EH (cell line): ENCODE measurements at places on chromosomes 12 and 14.

DNA sequence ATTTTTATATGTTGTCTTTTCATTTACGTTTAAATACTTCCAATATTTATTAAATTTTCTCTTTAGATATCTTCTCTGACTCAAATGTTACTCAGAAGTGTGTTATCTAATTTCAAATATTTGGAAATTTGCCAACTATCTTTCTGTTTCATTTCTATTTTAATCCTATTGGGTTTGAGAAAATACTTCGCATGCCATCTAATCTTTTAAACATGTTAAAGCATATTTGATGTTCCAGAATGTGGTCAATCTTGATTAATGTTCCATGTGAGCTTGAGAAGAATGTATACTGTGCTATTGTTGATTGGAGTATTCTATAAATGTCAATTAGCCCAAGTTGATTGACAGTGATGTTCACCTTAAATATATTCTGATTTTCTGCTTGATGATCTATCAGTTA lies 11.9 kb upstream of the DCN start:
- peak; percentile 64 for DNase-seq

- DNase-seq = peak; percentile 13
Observed at GRCh38 chr12:92439420-92439805, 263.4 kb upstream of the PLEKHG7 start.

DNA sequence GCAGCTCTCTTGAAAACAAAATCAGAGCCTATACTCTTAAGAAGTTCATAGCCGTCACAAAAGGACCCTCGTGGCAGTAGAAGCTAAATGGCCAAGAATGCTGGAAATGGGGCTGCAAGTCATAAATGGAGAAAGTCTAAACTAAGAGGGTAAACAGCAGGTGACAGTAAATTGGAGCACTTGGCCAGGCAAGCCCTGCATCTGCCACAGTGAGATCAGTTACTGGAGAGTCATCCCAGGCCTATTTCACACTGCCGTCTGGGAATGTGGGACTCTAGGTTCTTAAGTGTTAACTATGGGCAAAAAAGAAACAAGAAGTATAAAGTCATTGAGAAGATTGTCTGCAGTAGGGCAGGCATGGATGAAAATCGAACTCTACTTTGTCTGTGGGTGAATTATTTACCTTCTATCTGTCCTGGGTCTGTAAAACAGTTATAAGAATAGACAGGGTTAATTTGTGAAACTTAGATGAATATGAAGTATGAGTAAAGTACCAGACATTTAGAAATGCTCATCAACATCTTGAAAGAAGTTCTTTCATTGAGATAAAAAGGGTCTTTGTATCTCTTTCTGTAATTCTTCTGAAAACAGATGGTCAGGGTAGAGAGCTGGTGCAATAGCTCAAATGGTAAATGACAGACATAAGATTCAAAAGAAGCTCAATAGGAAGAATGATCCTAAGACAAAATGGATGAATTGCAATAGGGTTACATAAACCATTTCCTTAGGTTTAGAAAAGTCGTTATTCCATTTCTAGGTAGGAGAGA lies 792.5 kb downstream of the DIO2 start:
- DNase-seq = no peak

DNA sequence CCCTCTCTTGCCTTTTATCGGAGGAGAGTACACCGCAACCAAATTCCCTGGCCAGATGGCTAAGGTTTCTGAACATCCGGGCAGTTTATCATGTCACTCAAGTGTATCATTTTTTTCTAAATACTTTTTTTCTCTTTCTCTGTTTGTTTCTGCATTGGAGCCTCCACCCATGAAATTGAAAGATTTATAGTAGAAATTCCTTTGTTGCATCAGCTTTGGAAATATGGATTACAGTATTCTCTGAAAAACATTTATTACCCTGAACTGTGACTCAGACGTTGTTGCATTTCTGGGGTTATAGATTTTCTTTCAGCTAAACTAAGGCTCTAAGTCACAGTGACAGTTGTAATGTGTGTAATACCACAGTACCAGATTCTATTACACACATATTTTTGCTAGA lies 187.0 kb downstream of the SPTSSA start:
- no peak for DNase-seq

GRCh38 chr12:68884251-68884650 lies 48.7 kb downstream of the CPM start:
- no peak for DNase-seq

DNA sequence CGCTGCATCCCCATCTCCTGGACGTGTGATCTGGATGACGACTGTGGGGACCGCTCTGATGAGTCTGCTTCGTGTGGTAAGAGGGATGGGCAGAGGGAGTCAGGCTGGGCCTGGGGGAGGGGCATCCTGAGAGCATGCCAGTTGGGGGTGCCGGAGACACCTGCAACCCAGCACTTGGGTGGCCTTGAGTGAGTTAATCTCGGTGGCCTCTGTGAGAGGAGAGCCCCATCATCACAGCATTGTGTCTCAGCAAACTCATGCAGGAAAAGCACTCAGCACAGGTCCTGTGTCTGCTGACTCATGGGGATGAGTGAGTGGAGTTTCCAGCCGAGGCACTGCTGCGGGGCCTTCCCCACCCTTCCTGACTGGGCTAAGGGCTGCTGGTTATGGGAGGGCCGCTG lies 19.6 kb upstream of the LRP1-AS start:
- DNase-seq = peak; percentile 70

DNA sequence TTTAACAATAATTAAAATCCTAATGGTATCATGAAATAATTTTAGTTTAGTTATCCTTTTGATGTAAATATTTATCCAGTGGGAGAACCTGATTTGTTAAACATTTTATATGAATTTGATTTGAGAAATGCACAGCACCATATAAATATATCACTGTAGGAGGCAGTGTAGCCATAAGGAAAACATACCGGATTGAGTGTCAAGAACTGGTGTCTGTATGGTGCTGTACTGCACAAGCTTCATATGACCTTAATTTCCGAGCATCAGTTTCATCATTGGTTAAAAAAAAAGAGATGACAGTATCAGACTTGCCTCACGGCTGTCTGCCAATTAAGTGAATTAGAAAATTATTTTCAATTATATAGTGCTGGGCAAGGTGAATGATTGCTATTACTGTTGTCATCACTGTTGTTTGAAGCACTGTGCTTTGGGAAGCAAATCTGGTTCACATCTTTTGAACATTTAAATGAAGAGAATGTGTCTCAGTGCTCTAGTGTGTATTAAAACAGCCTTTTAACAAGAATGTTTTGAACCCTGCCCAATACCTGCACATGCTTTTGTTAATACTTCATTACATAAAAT lies 72.1 kb downstream of the TMTC2 start:
- no peak for DNase-seq

DNA sequence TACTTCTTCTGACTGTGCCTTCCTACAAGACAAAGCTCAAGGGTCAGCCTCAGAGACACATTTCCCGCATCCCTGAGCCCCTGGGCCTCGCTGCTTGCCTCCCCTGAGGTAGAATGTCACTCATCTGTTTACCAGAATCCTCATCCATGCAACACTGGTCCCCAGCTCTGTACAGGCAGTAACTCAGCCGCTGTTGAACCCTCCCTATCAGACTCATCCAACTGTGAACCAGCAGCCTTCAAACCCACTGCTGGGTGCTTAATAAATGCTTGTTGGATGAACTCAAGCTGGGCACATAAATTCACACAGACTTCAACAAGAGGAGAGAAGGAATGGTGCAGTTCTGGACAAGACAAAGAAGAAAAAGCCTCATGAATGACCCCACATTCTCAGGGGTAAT lies 6.1 kb downstream of the NT5DC3 start:
- no peak for DNase-seq
